ENCODE measurements at places on chromosomes 3 and 15. TPM values are rescaled to one million over a fixed set of nuclear protein-coding genes. Genes with fewer than 3 reads are reported as not detected.

CHDH gene
- total RNA-seq = 0.04 TPM

PP2D1 gene
- not detected for total RNA-seq

ZNF662 gene
- 0.83 TPM for total RNA-seq

CCNB2 gene
- total RNA-seq = 65.2 TPM

IL5RA gene
- not detected for total RNA-seq

GMPS gene
- 67.5 TPM for total RNA-seq

SNTN gene
- not detected for total RNA-seq

SATB1 gene
- total RNA-seq = 6.2 TPM

IL17RB gene
- total RNA-seq = not detected

C2CD4A gene
- total RNA-seq = 1.1 TPM

MYZAP gene
- 8.1 TPM for total RNA-seq

LRRC3B gene
- not detected for total RNA-seq

LMAN1L gene
- not detected for total RNA-seq

ABCC5 gene
- total RNA-seq = 24.6 TPM

CHL1 gene
- total RNA-seq = not detected

DNAJA4 gene
- 21.3 TPM for total RNA-seq

GXYLT2 gene
- total RNA-seq = 0.24 TPM

HHATL gene
- total RNA-seq = not detected

GCNT3 gene
- not detected for total RNA-seq

LRRIQ4 gene
- total RNA-seq = not detected

PRTG gene
- 12.4 TPM for total RNA-seq

TMCO5A gene
- not detected for total RNA-seq

KIF9 gene
- 20.7 TPM for total RNA-seq

FBXO40 gene
- total RNA-seq = not detected

IGSF11 gene
- total RNA-seq = not detected

WDR93 gene
- not detected for total RNA-seq

NOX5 gene
- 0.07 TPM for total RNA-seq

TCAIM gene
- total RNA-seq = 18.2 TPM

ASB14 gene
- not detected for total RNA-seq

AGBL1 gene
- not detected for total RNA-seq

INTS14 gene
- 44.6 TPM for total RNA-seq

GOLGA6D gene
- not detected for total RNA-seq

EFCAB12 gene
- total RNA-seq = 0.25 TPM

DOCK3 gene
- total RNA-seq = 0.16 TPM

AMIGO3 gene
- not detected for total RNA-seq

ERICH6 gene
- total RNA-seq = not detected

SH2D7 gene
- not detected for total RNA-seq

PRKCD gene
- 15.5 TPM for total RNA-seq

TRIM69 gene
- total RNA-seq = 13.0 TPM

JMJD7 gene
- 15.0 TPM for total RNA-seq

CCR9 gene
- total RNA-seq = not detected

KNG1 gene
- not detected for total RNA-seq

CDC25A gene
- 18.4 TPM for total RNA-seq

HDC gene
- total RNA-seq = not detected

KIF7 gene
- total RNA-seq = 11.3 TPM

CCR8 gene
- not detected for total RNA-seq

PLD1 gene
- total RNA-seq = 108 TPM

GPR62 gene
- total RNA-seq = 0.15 TPM

ZPLD1 gene
- not detected for total RNA-seq

RPS17 gene
- 1,690 TPM for total RNA-seq

SPINT1 gene
- 4.2 TPM for total RNA-seq

SLC25A20 gene
- 7.9 TPM for total RNA-seq

ADAMTS7 gene
- 64.7 TPM for total RNA-seq

Data from endothelial cell of umbilical vein (primary cell).